NCI-H2227 treated with DMSO at 0.1 percent for 48 hours (cell line): ENCODE measurements at places on chromosomes 12 and 14.

GRCh38 chr12:34625116-34625515 lies 602.8 kb downstream of the ALG10 start:
- no peak for DNase-seq

GRCh38 chr12:143964-144649 lies 69.8 kb downstream of the SLC6A12 start:
- DNase-seq, result peak; percentile 5

DNA sequence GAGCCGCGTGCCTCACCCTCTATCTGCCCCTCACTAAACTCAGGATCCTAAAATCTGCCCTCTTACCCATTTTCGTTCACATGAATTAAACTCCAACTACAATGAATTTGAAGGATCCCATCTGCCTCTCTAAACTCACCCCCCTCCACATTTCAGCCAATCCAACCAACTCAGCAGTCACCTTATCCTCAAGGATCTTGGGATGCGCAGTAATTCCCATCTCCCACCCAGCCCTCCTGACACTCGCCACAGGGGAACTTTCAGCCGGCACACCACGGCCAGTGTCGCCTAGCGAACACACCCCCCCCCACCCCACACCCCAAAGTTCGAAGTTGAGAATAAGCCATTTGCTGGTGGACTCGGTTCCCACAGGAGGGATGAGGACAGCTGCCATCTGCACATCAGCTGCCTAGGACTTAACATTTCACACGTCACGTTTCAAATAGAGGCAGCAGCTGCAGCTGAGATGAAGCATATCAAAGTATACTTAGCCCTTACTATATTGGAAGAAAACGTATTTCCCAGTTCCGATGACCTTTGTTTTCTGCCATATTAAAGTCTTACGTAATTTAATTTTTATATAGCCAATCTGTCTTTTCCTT lies 8.7 kb upstream of the SELPLG start:
- DNase-seq, result no peak

GRCh38 chr12:131893605-131894312 lies 663 bp upstream of the ULK1 start:
- DNase-seq, result peak; percentile 9

DNA sequence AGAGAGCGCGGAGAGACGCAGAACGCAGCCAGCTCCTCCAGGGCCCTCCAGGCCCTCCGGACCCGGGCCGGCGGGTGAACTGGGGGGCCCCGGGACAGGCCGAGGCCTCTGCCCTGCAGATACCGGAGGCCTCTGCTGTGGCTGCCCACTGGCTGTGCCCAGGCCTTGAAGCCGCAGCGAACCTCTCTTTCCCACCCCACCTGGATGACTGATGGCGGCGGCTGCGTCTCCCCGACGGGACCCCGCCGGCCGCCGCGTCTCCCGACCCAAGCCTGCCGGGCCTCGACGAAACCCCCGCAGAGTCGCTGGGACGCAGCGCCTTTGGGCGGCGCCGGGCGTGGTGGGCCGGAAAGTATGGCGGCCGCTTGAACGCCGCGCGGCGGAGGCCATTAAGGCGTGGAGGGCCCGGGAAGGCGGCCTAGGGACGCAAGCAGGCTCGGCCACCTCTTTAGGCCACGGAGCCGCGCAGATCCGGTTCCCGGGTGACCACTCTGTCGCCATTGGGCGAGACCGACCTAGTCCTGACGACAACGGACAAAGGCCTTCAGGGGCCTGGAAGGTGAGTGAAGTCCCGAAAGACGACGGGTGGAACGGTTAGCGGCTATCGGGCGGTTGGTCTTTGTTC lies 8.4 kb upstream of the ERGIC2 start:
- DNase-seq, result no peak

- DNase-seq, result no peak
Measured at GRCh38 chr14:57464008-57464730, 29.5 kb downstream of the CCDC198 start.

GRCh38 chr12:100020370-100020769 lies 35.6 kb upstream of the ANKS1B start:
- no peak for DNase-seq

DNA sequence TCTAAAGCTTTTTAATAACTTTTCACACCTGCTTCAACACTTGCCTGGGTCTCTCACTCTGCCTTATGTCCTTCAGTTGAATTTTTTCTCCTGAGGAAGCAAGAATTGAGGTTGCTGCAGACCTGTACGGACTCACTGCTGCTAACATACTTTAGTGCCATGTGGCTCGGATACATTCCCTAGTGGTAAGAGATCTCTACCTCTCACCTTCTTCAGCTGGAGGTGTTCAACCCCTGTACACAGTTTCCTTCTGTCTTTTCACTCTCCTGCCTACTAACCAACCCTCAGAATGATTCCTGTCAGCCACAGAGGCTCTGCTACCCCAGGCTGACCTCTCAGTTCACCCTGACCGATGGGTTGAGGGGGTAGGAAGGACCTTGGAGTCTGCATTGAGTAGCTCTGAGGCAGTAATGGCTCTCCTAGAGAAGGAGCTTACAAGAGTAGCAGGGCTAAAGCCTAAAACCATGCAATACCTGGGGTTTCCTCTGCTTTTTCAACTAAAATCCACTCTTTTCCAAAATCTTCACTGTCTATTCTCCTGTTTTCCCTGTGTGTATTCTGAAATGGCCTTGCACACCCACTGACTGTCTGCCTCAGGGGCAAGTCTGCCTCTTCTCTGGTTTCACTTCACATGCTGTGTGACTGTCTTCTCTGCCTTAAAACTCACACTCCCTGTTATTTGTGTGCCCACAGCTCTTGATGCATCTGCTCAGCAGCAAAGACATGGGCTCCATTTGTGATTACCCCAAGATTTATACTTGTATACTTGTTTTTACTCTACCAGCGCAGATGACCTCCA lies 14.0 kb upstream of the DHRS2 start:
- no peak for DNase-seq

DNA sequence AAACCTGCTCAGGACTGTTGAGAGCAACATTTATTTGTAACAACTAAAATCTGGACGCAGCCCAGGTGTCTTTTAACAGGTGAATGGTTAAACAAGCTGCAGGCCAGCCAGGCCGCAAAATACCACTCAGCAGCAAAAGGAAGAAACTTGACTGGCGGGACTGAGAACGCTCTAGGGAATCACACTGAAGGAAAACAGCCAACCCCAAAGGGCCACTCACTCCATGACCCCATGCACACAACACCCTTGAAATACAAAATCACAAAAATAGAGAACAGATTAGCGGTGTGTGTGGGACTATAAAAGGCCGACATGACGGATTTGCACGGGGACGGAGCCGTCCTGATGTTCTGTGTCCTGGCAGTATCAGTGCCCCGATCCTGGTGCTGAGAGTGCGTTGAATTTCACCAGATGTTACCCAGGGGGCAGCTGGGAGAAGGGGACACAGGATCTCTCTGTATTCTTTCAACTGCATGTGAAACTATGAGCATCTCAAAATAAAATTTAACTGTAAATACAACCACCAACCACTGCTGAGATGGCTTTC lies 23.0 kb downstream of the VPS37B start:
- peak; percentile 26 for DNase-seq

GRCh38 chr12:1744932-1745331 lies 54.1 kb downstream of the ADIPOR2 start:
- DNase-seq, result no peak

- no peak for DNase-seq
Measured at GRCh38 chr12:115223322-115223721, 539.3 kb upstream of the TBX3 start.

GRCh38 chr12:1130571-1130970 lies 139.5 kb downstream of the ERC1 start:
- DNase-seq, result no peak

- no peak for DNase-seq
Measured at GRCh38 chr12:98955284-98955683, 310.2 kb downstream of the APAF1 start.

DNA sequence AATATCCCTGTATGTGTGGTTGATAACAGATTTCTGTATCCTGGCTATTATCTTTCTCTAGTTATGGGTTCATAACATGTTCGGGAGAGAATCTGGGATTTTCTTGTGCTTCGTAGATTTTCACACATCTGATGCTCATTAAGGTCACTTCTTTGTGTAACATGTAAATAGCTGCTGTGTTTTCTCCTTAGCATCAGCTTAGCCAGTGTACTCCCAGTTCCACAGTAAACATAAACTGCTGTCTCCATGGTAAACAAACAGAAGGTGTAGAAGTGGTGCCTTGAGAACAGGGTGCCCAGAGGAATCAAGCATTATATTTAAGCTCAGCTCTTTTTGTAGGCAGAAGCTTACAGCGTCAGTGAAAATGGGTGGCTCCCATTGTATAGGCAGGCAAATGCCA lies 88.0 kb downstream of the ANO6 start:
- no peak for DNase-seq

- no peak for DNase-seq
Measured at GRCh38 chr12:53596920-53597363, 29.2 kb downstream of the ATF7 start.

GRCh38 chr12:44875417-44875953 lies 630 bp downstream of the NELL2 start:
- DNase-seq, result peak; percentile 41

- peak; percentile 44 for DNase-seq
Measured at GRCh38 chr12:66693901-66694513, 15.1 kb upstream of the GRIP1 start.
